ENCODE measurements at places on chromosomes 11 and 22.
A peak's percentile ranks its signal among the peaks of the same experiment; 100 is the strongest.

DNA sequence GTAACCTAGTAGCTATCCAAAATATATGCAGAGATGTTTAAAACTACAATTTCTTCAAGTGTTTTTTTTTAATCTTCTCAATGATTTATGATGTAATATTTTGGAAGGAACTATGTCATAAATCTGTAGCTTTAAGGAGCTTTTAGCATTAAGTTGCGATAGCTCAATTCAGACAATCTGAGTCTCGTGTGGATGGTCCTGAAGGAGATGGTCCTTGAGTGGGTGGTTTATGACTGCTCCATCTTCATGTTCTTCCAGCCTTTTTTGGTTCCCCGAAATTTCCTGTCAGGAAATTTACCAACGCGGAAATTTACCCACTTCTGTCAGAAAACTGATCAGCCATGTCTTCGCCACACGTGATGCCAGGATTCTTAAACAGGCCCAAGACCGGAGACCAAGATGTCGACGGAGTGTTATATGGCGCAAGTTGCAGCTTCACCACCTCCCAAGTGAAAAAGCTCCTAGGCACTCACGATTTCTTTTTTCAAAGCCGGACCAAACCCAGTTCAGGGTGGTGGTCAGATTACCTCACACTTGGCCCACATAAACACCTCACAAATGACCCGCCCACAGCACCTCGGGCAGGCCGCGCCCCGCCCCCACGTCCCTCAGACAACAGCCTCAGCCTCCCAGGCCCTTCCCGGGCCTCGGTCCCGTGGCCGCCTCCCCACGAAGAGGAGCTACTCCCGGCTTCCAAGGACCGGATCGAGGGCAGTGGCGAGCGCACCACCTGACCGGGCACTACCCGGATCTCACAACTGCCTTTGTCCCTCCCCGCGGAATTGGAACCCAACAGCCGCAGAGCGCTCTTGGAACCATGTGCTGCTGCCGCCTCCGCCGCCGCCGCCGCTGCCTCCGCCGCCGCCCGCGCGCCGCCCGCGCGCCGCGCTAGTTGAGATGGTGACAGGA lies at the start of gene MORC2:
MORC2 (minus strand) TSS at position 760 of the 909 bp plus-strand sequence. CDS start 885 bp downstream, outside the sequence.
- DNase-seq, result no peak

DNA sequence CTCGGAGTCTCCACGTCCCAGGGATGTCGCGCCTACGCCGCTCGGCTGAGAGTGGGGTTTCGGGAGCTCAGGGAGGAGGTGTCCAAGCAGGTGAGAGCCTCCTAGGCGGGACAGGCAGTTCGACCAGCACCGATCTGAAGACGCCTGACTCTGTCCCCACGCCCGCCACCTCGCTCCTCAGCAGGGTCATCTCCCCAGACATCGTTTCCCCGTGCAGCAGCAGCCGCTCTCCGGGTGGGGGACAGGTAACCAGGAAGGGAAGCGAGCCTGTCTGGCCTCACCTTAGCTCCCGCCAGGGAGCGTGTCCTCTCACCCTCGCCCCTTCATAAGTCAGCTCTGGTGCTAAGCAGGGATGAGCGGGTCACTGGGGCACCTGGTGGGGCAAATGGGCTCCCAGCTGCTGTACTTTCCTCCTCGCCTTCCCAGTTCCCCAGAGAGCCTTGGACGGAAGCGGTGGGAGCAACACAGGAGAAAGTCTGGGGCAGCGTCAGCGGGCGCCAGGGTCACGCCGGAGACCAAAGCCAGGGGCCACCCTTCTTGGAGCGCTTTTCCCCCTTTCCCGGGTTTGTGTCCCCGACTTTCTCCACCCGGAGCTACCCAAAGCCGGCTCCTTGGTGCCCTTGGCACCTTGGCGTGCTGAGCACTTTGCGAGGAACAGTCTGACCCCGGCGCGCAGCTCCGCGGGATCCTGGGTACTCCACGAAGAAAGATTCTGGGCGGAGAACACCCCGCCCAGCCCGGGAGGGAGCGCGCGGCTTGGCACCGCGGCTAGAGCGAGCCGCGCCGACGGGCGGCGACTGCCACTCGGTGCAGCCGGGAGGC lies 1.6 kb downstream of the SPON1 start:
- DNase-seq, result peak; percentile 8

DNA sequence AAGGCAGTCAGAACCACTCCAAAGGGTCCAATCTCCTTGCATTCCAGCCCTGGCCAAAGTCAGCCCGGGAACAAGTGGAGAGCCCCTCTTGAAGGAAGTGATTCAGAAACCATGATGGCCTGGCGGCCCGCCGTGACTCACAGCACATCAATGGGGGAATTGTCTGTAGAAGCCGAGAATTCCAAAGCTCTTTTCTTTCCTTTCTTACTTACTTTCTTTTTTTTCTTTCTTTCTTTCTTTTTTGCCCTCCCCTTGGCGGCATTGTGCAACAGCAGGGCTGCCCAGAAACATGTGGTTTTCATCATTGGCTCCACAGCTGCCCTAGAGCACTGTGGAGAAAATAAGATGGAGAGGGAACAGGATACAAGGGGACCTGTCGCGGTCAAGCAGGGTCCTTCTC lies 140.2 kb upstream of the TIMP3 start:
- DNase-seq, result no peak

DNA sequence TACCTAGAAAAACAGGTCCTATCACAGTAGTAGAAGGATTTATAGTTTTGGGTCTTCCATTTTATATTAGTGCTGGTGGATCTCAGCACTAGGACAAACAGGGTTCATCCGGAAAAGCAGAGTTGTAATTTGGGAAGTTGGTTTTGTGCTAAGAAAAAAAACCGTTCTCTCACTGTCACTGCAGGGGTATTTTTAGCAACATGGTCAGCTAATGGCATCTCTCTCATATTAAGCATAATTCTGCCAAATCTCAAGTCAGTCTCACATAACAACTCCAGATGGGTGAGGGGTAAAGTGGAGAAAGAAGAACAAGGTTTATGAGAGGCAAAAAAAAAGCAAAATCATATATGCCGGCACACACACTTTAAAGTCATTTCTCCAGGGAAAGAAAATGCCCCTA lies 51.6 kb upstream of the GDPD4 start:
- DNase-seq, result no peak

DNA sequence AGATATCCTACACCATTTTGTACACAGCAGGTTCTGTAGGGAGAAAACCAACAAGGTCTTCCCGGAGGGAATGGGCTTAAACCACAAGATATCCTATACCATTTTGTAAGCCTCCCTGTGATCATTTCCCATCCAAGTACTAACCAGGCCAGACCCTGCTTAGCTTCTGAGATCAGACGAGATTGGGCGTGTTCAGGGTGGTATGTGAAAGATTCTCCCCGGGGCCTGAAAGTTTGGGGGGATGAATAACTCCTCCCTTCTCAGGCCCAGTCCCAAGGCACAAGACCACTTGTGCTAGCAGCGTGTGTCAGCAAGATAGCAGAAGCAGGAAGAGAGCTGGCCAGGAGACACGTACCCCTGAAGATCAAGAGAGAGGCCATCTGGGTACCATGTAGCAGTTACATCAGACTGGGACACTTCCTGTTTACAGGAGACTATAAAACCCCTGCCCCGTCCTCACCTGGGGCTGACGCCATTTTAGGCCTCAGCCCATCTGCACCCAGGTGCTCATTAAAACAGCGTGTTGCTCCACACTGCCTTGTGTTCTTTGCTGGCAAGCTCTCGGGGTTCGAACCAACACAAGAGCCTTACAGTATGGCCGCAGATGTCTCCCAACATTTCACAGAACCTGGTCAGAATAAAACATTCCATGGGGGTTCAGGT lies 17.3 kb downstream of the MIF start:
- no peak for DNase-seq

DNA sequence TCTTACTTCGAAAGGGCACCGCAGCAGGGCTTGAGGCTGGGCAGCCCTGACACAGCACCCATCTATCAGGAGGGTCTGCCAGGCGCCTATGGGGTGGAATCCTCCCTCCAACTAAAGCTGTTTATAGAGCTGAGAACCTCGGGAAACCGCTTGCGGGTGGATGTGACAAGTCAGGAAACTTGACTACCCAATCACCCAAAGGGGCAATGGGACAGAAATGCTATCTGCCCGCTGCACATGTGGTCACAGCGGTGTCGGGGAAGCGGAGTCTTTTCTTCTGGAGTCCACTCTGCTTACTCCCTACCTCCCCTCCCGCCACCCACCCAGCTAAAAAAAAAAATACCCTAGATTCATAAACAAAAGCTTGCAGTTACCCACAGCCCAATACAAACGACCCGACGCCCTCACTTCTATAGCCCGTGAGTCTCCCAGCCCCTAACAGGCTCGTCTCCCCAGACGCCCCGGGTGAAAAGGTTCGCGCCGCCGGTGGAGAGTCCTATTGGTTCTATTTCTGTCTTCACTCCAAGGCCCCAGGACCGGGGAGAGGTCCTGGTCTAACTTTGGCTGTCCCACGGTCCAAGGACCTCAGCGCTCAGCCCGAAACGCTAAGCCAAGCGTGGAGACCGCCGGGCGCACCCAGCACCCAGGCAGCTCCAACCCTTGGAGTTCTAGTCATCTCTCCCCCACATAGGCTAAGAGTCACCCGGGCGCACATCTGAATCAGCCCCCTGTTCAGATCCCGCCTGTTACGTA lies 1.4 kb downstream of the TRPC6 start:
- no peak for DNase-seq

Measured in stimulated activated CD4-positive, alpha-beta T cell treated with anti-CD3 and anti-CD28 coated beads, Interleukin-12 subunit alpha, Interleukin-12 subunit beta, amount 100 ng/mL, for 4 hours (primary cell).